ENCODE measurements at places on chromosomes 5 and 9. TPM values are rescaled to one million over a fixed set of nuclear protein-coding genes. Genes with fewer than 3 reads are reported as not detected.

DNA sequence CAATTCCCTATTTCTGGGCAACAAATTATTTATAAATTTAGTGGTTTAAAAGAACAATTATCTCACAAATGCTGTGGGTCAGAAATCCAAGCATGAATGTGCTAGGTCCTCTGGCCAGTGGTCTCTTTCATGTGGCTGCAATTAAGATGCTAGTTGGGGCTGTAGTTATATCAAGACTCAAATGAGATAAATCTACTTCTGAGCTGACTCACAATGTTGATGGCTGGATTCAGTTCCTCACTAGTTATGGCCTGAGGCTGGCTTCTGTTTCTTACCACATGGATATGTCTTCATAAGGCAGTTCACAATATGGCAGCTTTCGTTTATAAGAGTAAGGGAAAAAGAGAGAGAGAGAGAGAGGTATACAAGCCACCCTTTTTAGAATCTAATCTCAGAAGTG is 717.0 kb downstream of the PRELID2 start:
- no peaks in the 10 kb centered on the region for H3K27me3 ChIP-seq
- no peaks in the 10 kb centered on the region for H3K36me3 ChIP-seq
- no peaks in the 10 kb centered on the region for H3K4me1 ChIP-seq
- H3K27ac ChIP-seq = no peak overlapping the region

DNA sequence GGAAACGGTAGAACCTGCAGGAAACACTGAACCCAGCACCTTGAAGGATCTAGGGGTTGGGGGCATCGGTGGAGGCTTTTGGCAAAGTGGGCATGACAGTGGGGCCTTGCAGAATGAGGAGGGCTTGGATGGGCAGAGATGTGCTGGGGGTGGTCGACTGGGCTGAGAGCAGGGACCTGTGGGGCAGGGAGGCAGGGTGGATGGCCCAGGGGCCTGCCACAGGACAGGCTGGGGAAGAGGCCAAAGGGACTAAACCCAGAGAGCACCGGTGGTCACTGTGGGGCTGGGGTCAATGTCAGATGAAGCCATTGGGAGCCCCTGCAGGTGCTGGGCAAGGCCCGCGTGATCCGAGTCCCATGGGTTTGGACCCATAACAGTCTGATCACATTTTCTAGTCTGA is 175.3 kb downstream of the DAB2IP start:
- no peak overlapping the region for H3K27ac ChIP-seq
- no peak for DNase-seq
- no peaks in the 10 kb centered on the region for H3K27me3 ChIP-seq
- no peak overlapping the region for H3K4me3 ChIP-seq
- H3K36me3 ChIP-seq = no peaks in the 10 kb centered on the region
- no peaks in the 10 kb centered on the region for H3K4me1 ChIP-seq

DNA sequence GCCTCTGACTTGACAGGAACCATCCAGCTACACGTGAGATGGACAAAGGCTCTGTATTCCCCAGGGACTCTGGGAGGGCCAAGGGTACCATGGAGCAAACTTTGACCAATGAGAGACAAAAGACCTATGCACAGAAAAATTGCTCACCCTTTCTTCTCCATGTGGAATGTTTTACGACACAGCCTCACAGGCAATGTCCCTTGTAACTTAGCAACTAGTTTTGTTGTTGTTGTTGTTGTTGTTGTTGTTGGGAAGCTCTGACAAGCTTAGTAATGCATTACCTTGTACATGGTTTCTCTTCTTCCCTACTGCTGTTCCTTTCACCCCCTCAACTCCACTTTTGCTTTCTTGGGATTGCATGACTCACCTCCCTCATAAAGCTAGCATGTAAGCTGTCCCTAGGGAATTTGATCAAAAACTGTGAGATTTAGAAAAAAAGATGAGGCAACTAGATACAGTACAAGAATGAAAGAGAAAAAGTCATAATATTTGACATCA is 550.9 kb downstream of the RAB3C start:
- no peaks in the 10 kb centered on the region for H3K36me3 ChIP-seq
- no peak overlapping the region for H3K4me3 ChIP-seq
- no peak for DNase-seq

The STPG3 gene
- not detected for total RNA-seq

- no peak overlapping the region for H3K27ac ChIP-seq
- H3K27me3 ChIP-seq = no peaks in the 10 kb centered on the region
- no peak for DNase-seq
- H3K4me3 ChIP-seq = no peak overlapping the region
- H3K4me1 ChIP-seq = peaks cover 7% of the 10 kb centered on the region
- H3K36me3 ChIP-seq = no peaks in the 10 kb centered on the region
Observed at GRCh38 chr5:15592728-15593127, 92.7 kb downstream of the FBXL7 start.

The AJM1 gene
- total RNA-seq = 3.6 TPM

DNA sequence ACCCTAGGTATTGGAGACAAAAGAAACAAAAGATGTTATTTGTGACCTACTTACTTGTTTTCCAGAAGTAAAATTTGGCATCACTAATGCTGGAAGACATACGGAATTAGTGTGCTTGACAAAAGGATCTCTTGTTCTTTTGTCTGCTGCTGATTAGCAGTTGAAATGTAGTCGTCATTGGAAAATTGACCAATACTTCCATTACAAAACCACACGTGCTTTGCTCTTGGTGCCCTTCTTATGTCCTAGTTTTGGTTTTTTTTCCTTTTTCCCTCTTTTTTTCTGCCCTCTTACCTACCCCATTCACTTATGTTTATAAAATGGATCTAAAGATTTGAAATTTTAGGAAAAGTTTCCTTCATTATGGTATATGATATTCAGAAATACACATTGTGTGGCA is 197.4 kb downstream of the FER start:
- H3K36me3 ChIP-seq = no peaks in the 10 kb centered on the region
- H3K4me3 ChIP-seq = no peak overlapping the region
- no peaks in the 10 kb centered on the region for H3K4me1 ChIP-seq

DNA sequence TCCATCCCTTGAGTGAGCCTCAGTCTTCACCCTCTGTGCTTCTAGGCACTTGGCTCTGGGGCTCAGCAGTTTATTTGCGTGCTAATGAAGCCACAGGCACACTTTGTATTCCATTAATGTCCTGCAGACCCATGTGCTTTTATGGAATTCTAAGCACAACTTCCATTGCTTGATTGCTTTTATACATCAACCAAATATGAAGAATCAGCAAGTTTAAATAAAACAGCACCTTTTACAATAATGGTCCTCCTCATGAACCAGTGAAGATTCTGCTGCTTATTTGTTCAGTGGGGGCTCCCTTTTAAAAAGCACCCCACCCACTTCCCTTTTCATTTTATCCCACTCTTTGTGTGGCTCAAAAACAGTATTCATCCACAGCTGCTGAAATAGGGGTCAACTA is 60.2 kb downstream of the DCP2 start:
- DNase-seq = no peak
- H3K4me1 ChIP-seq = peaks cover 21% of the 10 kb centered on the region
- H3K36me3 ChIP-seq = no peaks in the 10 kb centered on the region

GRCh38 chr5:169273451-169273850 is 27.5 kb downstream of the SLIT3 start:
- H3K27ac ChIP-seq = no peak overlapping the region
- no peaks in the 10 kb centered on the region for H3K4me1 ChIP-seq
- no peaks in the 10 kb centered on the region for H3K27me3 ChIP-seq
- no peak for DNase-seq
- no peak overlapping the region for H3K4me3 ChIP-seq
- no peaks in the 10 kb centered on the region for H3K36me3 ChIP-seq

DNA sequence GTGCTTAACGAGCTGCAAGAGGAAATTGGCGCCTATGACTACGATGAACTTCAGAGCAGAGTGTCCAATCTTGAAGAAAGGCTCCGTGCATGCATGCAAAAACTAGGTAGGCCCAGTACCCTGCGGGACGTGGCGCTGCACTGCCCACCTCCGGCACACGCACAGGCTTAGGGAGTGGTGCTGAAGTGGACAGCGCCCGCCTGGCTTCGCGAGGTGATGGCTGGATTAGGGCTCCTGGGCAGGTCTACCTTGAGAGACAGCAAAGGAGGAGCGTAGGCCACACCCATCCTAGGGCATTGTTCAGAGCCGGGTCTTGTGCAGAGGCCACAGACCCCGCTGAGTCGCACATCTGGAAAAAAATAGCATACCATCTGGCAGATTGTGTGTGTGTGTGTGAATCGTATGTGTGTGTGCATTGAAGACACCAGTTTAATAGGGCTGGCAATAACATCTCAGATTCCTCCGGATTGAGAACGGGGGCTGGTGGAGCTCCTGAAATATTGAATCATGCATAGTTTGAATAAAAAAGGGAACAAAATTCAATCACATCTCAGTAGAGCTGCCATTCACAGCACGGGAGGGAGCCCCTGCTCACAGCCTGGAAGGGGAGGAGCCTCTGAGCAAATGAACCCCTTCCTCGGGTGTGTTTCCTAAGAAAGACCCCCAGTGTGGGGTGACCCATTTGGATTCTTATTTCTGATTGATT is 11.1 kb downstream of the OLFM1 start:
- H3K4me1 ChIP-seq = peaks cover 3% of the 10 kb centered on the region
- no peaks in the 10 kb centered on the region for H3K36me3 ChIP-seq
- H3K27ac ChIP-seq = no peak overlapping the region
- no peak overlapping the region for H3K4me3 ChIP-seq
- DNase-seq = no peak

GRCh38 chr9:120985819-120986222 is 59.2 kb upstream of the TRAF1 start:
- no peaks in the 10 kb centered on the region for H3K27me3 ChIP-seq
- H3K4me3 ChIP-seq = no peak overlapping the region
- DNase-seq = no peak
- peaks cover 2% of the 10 kb centered on the region for H3K36me3 ChIP-seq
- no peak overlapping the region for H3K27ac ChIP-seq

DNA sequence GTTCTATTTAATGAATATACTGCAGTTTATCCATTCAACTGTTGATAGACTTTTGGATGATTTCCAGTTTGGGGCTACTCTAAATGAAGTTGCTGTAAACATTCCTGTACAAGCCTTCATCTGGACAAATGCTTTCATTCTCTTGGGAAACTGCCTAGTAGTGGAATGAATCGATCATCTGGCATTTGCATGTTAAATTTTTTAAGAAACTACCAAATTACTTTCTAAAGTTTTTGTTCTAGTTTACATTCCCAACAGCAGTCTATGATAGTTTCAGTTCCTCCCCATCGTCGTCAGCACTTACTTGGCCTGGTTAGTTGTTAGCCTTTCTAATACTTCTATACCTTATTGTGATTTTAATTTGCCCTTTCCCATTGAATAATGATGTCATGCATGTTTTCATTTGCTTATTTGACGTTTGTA is 306.3 kb downstream of the FER start:
- no peak for DNase-seq
- no peaks in the 10 kb centered on the region for H3K4me1 ChIP-seq
- H3K4me3 ChIP-seq = no peak overlapping the region
- H3K36me3 ChIP-seq = peaks cover 21% of the 10 kb centered on the region
- no peaks in the 10 kb centered on the region for H3K27me3 ChIP-seq

DNA sequence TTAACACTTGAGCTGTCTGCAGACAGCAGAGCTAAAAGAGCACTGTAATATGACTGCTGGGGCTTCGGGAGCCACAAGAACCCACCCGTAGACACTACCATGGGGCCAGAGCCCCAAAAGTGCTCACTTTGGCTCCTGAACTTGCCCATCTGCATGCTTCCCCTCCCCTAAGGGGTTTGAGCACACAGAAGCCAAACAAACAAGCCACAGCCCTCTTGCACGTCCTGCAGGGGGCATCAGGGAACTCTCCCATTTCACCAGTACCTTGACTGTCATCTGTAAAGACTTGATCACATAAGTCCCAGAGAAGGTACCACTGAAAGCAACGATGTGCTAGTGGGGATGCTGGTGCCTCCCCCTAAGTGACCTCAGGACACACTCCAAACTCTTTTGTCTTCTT is 681.8 kb downstream of the SEMA5A start:
- H3K4me3 ChIP-seq = no peak overlapping the region
- no peaks in the 10 kb centered on the region for H3K4me1 ChIP-seq
- no peaks in the 10 kb centered on the region for H3K36me3 ChIP-seq
- no peak for DNase-seq
- H3K27me3 ChIP-seq = no peaks in the 10 kb centered on the region

DNA sequence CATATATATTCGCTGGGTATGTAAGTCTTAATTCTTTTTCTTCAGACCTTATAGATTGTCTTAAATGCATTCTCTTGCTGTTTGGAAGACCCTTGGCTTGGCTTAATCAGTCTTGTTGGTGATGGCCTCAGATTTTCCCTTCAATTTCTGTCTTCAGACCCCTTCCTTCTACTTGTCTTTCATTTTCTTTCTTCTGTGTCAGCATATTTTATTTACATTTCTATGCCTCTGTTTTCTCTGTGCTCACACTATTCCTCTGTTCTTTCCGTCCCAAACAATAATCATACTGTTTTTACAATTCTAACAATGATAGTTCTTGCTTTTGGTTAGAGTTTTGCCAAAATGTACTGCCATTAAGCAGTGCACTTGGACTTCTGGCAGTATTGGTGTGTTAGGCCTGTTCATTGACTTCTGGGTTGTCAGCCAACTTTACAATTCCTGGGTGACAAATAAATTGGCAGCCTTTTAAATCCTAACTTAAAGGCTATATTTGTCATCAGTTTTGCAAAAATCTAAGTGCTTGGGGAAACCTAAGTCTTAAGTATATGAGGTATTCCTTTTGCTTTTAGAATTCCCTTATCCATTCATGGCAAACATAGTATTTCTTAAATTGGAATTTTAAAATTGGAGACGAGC is 8.0 kb downstream of the SRFBP1 start:
- no peak overlapping the region for H3K27ac ChIP-seq
- no peak for DNase-seq
- H3K4me1 ChIP-seq = peaks cover 47% of the 10 kb centered on the region
- no peak overlapping the region for H3K4me3 ChIP-seq
- H3K27me3 ChIP-seq = no peaks in the 10 kb centered on the region

The MEF2C gene
- 32.8 TPM for total RNA-seq

GRCh38 chr5:170746961-170747340 is 36.6 kb upstream of the GABRP start:
- no peaks in the 10 kb centered on the region for H3K36me3 ChIP-seq
- H3K4me3 ChIP-seq = no peak overlapping the region
- H3K27ac ChIP-seq = no peak overlapping the region

The PGM5 gene
- total RNA-seq = 43.1 TPM

GRCh38 chr9:135085830-135086546 is 1.5 kb upstream of the OLFM1 start:
- H3K4me3 ChIP-seq = peak overlapping the region; percentile 58
- no peaks in the 10 kb centered on the region for H3K27me3 ChIP-seq
- H3K4me1 ChIP-seq = peaks cover 18% of the 10 kb centered on the region
- H3K27ac ChIP-seq = peak overlapping the region; percentile 13

The FAM81B gene
- not detected for total RNA-seq

The JADE2 gene
- total RNA-seq = 68.7 TPM

- H3K4me1 ChIP-seq = no peaks in the 10 kb centered on the region
- H3K27ac ChIP-seq = no peak overlapping the region
Observed at GRCh38 chr5:132526974-132527564, 16.3 kb downstream of the IL5 start.

DNA sequence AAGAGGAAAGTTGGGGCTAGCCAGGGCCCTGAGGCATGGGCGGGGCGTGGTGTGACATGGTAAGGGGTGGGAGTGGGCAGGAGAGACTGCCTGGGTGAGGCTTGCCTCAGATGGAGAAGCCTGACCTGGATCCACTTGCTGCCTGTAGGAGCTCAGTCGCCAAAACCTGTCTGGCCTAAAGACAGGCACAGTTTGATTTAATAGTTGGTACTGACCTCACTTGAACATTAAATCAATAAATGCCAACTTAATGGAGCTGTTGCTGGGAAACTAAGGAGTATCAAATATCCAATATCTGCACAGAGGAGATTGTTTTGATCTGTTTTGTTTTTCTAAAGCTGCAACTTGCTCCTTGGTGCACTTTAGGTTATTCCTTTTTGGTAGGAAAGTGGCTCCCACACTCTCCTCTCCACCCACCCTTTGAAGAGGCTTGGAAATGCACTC is 86.4 kb downstream of the RCL1 start:
- H3K4me1 ChIP-seq = no peaks in the 10 kb centered on the region
- DNase-seq = no peak
- no peak overlapping the region for H3K27ac ChIP-seq
- H3K27me3 ChIP-seq = no peaks in the 10 kb centered on the region
- H3K4me3 ChIP-seq = no peak overlapping the region

The S1PR3 gene
- total RNA-seq = 14.7 TPM

The PCDHGA7 gene
- total RNA-seq = 8.7 TPM

All from tibial nerve (tissue), 4 donors.